ENCODE measurements at places on chromosomes 3 and 15. TPM values are rescaled to one million over a fixed set of nuclear protein-coding genes. Genes with fewer than 3 reads are reported as not detected.
A peak's percentile ranks its signal among the peaks of the same experiment; 100 is the strongest.

DNA sequence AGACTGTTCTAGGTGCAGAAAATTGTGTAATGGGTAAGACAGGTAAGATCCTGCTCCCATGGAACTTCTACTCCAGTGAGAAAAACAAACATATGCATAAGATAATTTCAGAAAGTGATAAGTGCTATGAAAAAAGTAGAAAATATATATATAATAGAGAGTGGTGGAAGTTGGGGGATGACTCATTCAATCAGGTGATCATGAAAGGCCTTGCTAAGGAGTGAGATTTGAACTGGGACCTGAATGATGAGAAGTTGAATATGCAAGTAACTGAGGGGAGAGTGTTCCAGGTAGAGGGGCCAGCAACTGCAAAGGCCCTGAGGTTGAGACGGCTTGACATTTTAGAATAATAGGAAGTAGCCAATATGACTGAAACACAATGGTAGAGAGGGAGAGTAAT is 92.3 kb upstream of the TNIK start:
- DNase-seq = no peak

- DNase-seq = peak; percentile 71
These were observed 76.0 kb downstream of the TRANK1 start for GRCh38 chr3:36868614-36869436.

DNA sequence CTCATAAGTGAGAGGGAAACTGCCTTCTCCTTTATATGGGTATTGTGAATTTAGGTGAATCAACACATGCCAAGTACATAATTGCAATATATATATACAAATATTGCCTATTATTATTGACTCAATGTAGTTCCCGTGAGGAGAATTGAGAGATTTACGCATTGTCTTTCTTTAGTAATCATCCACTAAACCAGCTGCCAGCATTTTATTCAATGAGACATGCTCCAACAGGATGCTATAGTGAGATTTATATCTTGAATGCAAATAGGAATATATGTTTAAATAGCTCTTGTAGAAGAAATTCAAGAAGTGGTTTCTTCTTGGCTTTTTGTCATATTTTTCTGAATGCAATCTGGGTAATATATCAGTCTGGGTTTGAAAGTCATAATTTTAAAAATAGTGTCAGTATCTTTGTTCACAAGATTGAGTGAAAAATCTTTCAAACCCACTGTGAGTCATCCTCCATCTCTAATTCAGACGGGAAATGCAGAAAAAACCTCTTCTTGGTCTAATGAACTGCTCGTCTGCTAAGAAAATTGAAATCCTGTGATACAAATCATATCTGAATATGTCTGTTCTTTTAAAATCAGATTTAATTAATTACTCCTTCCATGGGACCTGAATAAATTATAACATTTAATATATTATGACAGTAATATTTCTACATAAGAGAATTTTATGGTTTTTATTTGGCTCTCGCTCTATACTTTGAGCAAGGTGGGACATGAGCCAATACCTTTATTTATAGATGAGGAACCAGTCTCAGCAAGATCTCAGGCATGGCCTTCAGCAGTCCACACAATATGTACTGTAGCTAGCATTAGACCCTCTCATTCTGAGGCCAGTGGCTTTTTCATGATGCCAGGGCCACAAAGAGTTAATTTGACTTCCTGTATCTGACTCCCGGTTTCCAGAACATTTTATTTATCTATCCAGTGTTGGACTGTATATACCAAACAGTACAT is 516.0 kb downstream of the GABRG3 start:
- DNase-seq = no peak

GRCh38 chr15:89406218-89406939 is 71.8 kb upstream of the POLG start:
- DNase-seq = no peak

GRCh38 chr3:56931836-56932235 is 128.6 kb upstream of the SPATA12 start:
- DNase-seq = no peak

GRCh38 chr3:74415731-74416130 is 198.7 kb downstream of the CNTN3 start:
- peak; percentile 55 for DNase-seq

DNA sequence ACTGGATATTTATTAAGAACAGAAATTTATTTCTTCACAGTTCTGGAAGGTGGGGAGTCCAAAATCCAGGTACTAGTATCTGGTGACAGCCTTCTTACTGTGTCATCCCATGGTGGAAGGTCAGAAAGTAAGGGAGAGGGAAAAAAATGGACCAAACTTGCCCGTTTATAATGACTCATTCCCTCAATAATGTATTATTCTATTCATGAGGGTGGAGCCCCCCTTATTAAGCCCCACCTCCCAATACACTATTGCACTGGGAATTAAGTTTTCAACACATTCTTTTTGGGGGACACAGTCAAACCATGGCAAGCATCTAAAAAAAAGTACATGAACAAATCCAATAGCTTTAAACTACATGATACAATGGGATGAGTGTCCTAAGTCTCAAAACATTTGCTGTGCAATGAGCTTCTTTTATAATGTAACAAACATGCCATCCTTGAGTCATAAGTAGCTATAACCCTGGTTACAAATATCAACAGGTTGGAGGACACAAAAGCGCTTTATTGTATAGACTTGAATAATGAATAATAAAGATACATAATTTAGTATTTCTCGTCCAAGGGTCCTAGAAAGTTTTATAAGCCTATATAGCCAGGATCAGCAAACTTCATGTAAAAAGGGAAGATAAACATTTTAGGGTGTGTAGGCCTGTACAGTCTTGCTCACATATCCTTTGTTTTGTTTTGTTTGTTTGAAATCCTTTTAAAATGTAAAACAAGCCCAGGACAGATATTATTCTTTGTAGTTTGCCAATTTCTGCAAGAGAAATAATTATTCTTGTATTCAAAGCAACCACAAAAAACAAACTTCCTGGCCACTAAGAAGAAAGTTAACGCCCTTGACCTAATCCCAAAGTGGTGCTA is 160.6 kb upstream of the RAP2B start:
- DNase-seq = no peak

- no peak for DNase-seq
These were observed at the start of gene SNTN for GRCh38 chr3:63652066-63652725. Gene SNTN (plus strand): TSS chr3:63652675. CDS start chr3:63652688, 13 bp downstream.

- no peak for DNase-seq
These were observed 12.4 kb downstream of the SNX33 start for GRCh38 chr15:75659928-75660645.

ALDH1A3 gene
- 9.2 TPM for total RNA-seq

DNA sequence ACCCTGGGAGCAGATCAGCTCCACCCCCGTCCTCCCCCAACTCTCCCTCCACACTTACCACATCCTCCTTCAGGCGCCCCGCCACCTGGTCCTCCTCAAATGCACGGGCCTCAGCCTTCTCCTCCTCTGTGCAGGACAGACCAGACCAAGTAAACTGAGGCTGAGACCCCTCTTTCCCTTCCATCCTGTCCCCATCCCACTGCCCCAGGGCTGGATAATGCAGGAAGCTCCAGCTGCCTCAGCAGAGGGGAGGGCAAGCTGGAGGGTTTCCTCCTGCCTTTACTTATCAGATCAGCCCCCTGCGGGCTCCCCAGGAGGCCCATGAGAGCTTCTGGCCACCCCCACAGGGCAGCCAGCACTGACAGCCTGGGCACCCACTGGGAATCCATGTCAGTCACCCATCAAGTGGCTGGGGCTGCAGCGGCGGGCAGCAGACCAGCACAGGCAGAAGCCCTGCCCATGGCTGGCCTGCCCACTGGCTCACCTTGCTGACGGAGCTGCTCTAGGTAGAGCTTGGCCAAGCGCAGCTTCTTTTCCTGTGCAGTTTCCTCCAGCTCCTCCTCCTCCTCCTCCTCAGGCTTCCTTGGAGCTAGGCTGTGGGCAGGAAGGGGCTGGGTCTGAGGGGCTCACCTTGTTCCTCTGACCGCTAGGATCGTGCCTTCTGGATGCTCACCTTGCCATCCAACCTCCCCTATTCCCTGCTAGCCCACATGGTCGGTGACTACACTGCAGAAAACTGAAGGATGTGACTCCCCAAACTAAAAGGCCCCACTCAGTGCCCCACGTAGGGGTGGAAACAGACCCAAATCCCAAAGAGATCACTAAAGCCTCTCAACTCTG is 3.9 kb downstream of the RRP9 start:
- no peak for DNase-seq

DNA sequence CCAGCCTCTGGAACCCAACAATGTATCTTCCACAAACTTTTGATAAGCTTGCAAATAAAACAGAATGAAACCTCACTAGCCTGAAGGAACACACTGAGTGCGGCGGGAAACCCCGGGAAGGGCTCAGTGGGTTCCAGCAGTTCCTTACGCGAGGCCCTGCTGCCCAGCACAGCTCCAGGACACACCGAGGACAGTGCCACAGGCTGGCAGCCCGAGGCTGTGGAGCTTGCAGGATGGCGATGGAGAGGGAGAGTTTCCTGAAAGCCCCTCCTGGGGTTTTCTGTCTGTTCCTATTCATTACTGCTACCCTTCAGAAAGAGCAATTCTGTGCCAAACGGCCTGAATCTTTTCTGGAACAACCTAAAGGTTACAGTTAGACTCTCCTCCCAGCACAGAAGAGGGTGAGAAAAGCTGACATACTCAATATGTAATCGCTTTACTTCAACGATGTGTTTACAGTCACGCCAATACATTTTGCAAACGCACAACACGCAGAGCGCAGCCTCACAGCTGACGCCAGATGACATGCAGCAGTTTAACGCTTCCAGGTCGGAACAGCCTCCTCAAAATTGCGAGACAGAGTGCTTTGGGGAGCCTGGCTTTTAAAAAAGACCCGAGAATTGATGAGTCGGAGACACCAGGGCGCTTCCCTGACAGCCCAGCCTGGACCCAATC is 57.1 kb upstream of the RPL32 start:
- DNase-seq = no peak

DNA sequence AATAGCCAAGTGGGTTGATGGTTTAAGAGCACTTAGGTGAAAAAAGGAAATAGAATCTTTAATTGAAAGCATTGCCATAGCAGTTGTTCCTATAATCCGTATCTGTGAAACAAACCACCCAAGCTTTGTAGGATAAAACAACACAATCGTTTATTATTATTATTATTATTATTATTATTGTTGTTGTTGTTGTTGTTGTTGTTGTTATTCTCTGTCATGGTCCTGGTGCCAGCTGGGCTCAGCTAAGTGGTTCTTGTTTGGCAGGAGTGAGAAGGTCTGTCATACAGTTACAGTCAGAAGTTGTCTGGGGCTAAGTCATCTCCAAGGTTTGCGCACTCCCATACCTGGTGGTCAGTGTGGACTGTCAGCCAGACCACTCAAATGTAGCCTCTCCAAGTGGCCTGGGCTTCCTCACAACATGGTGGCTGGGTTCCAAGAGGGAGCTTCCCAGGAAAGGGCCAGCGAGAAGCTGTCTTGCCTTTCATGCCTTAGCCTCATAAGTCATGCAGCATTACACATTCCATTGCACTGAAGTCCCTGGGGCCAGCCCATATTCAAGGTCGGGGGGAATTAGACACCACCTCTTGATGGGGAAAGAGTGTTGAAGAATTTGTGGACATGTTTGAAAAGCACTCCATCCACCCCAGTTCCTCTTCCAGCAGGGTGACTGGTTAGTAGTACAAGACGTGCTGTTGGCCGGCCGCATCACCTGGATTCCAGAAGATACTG is 54.3 kb upstream of the FGD5 start:
- DNase-seq = peak; percentile 18

GRCh38 chr3:66153481-66154443 is 67.0 kb upstream of the SLC25A26 start:
- DNase-seq = no peak

GRCh38 chr3:114005481-114005880 is 50.8 kb downstream of the CCDC191 start:
- DNase-seq = no peak

DNA sequence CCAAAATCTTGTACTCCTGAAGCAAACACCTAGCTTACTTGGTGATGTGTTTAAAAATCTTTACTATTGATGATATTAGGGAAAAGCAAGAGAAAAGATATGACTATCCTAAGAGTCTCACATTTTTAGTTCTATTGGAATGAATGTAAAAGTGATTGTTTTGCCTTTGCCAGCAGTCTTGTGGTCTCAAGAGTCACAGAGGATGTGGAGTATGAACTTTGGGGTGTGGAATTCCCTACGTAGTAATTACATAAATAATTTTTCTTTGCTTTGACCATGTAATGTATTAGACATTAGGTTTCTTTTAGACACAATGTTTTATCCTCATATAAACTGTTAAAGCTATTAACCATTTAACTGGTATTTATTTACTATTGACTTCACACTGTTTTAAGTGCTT is 387.6 kb downstream of the NAALADL2 start:
- no peak for DNase-seq

ADAMTSL3 gene
- 0.77 TPM for total RNA-seq

DNA sequence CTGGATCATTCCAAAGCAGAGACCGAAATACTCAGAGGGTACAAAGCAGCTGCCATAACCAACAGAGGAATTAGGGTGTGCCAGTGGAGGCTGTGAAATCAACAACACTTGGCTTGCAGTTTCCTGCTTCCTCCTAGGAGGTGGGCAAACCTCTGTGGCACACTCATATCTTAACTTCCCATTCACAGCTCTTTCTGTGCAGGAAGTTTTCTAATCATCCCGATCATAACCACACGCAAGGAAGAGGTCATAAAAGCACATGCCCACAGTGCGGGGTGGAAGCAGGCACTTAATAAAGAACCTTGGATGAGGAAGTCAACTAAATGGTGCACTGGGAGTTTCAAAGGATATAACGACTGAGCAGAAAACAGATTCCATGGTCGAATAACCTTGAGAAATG is 5.1 kb downstream of the SCAMP2 start:
- no peak for DNase-seq

MITF gene
- total RNA-seq = 0.81 TPM

GRCh38 chr3:45087155-45087554 is 59.0 kb downstream of the CDCP1 start:
- DNase-seq = no peak

DNA sequence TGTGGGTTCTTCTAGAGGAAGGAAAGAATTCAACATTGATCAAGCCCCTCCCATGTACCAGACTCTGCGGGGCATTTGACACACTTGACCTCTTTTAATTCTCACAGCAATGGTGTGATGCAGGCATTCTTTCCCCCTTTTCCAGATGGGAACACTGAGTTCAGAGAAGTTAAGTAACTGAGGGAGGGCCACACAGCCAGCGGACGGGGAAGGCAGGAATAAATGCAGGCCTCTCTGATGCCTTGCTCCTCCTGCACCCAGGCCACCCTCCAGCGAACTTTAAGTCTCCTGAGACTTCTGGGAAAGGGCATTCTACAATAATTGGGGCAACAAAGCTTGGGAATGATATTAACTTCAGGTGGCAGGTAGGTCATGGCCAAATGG is 227.4 kb downstream of the UACA start:
- no peak for DNase-seq

- peak; percentile 93 for DNase-seq
These were observed 103.2 kb upstream of the TJP1 start for GRCh38 chr15:29925227-29926082.

TUSC7 gene
- total RNA-seq = not detected

DNA sequence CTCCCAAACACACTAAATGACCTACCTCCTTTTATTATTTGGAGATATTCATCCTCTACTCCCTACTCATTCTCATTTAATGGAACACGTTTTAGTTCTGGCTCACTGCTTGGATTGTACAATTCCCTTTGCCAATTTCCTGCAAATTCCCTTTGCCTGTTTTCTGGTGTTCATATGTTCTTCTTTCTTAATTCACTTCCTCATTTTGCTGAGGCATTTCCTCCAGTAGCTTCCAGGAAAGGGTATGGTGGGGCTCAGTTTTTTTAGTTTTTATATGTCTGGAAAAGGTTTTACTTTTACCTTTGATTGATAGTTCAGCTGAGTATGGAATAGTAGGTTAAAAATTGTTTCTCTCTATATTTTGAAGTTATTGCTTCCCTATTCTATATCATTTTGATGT is 143.6 kb upstream of the GOLIM4 start:
- no peak for DNase-seq

Data from H9 (cell line).